NCI-H524 (cell line): ENCODE measurements at places on chromosomes 5 and 9.

GRCh38 chr5:97088774-97089148 lies 53.6 kb downstream of the LIX1 start:
- no peak for DNase-seq

DNA sequence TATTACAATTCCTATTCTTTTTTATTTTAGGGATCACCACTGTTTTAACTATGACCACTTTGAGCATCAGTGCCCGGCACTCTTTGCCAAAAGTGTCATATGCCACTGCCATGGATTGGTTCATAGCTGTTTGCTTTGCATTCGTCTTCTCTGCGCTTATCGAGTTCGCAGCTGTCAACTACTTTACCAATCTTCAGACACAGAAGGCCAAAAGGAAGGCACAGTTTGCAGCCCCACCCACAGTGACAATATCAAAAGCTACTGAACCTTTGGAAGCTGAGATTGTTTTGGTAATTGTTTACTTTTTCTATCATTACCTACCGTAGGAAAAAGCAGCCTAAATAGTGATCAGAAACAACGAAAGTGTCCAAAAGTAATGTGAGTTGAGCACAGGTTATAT lies 6.4 kb downstream of the GABRA6 start:
- no peak for DNase-seq

- DNase-seq, result no peak
These were observed 123.7 kb downstream of the EBF1 start for GRCh38 chr5:158976035-158976434.

DNA sequence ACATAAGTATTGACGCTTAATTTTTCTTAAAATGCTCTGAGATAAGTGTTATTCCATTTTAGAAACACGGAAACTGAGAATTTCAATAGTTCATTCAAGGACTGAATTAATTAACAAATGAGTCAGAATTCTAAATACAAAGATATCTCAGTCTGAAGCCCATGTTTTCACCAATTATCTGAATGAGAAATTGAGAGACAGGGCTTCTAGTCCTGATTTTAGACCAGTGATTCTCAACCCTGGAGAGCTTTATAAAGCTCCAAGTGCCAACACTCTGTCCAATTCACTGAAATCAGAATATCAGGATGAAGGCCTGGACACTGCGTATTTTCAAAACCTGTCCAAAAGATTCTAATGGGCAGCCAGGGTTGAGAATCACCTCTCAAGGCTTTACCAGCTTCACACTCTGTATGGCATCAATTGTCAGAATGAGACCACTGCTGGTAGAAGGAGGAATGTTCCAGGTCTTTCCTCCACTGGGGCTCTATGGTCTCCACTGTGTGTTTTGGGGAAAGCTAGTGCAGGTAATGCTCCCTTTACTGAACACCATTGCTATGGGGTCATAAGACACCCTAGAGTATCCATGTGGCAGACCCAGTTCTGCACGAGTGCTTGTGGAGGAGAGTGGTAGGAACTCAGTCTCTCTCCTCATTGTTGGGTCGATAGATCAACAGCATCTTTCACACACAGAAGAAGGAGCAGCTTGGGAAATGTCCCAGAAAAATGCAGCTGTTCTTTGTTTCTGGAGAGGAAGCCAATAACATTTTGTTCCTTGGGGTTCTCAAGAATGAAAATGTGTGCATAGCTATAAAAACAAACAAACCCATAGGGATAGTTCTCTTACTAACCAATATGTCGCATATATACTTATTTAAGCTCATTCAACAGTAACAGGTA lies 99.7 kb upstream of the OSMR start:
- no peak for DNase-seq

DNA sequence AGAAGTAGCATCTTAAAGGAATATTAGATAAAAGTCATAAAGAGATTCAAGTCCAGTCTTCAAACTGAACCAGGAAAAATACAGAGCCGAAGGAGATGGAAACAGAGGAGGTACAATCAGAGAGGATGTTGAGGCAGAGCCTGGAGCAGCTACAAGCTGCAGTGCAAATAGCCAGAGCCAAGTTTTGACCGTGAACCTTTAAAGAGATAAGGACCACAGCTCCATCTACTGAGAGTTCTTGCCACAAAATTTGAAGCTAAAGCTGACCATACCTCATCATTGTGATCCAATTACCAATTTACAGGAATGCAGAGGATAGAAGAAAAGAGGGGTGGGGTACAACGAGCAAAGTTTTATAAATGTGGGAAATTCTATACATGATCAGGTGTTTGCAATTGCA lies 10.4 kb upstream of the DEPDC1B start:
- DNase-seq, result no peak

DNA sequence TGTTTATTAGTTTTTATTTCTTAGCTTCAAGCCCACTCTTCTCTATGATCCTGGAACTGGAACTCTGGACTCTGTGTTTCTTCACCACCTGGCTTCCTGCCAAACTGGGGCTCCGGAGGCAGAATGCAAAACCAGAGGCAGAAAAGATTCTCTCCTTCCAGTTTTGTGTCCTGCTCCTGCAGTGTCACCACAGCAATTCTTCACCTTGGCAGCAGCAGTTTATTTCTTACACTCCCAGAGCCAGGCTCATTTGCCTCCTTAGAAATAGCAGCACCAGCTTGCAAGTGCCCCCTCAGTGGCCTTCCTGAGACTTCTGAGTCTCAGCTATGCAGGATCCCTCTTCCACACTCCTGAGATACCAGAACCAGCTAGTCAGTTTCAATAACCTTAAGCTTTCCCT lies 26.7 kb upstream of the CAMK4 start:
- no peak for DNase-seq

DNA sequence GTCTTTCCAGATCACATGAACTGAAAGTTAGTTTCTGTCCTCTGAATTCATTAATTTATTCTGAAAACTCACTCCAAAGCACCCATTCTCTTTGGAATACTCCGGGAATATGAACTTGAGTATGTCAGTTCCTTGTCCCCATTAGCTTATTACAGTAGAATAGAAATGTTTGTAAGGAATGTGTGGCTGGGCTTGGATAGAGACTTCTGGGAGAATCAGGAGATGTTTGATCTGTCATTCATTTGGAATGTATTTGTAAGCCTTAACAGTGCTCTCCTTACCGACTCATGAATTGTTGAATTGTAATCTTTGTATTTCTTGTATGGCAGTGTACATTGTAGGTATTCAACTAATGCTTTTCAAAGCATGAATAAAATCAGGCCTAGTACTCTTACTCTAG lies 548.4 kb downstream of the LRRC70 start:
- DNase-seq, result no peak

DNA sequence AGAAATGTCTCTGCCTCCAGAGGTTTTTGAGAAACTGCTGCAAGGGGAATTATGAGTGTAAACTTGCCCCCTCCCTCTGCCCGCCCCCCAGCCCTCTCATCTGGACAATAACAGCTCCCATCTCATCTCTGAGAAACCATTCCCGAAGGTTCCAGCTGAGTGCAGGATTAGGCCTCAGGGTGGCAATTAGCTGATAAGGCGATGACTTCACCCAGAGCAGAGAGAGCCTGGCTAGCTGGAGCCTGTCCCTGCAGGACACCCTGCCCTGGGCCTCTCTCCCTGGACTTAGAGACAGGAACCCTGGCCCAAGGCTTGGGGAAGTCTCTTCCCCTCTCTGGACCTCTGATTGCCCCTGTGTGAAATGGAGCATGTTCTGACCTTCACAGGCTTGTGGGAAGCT lies 45.7 kb upstream of the HAND1 start:
- DNase-seq, result no peak

DNA sequence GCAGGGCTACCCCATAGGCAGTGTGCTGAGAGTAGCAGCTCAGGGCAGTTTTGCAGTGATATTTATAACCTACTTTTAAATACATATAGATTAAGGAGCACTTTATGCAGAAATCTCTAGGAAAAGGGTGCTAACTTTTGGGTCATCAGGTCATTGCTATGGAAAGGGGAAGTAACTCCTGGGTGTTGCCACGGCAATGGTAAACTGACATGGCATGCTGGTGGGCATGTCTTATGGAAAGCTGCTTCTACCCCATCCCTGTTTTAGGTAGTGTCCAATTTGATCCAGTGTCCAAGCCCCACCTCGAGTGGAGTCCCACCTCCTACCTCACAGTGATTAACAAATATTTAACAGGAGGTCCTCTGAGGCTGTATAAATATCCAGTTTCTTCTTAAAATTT lies 56.8 kb upstream of the XPA start:
- DNase-seq, result no peak

GRCh38 chr5:107285772-107286171 lies 385.0 kb downstream of the EFNA5 start:
- no peak for DNase-seq

DNA sequence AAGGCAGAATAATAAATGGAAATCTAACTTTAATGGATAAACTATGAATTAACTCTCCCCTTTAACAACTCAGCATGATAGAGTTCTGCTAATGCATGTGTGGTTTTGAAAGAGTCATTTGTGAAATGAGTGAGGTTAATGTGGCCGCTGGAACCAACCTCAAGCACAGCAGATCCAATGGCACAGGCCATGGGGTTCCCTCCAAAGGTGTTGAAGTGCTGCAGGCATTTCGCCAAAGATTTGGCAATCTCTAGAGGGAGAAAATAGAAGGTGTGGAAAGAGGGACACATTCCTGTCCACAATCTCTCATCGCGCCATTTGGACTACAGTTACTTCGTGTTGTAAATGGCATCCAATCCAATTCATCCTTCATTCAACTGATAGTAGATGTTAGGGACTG lies 35.0 kb downstream of the AGXT2 start:
- DNase-seq, result no peak

DNA sequence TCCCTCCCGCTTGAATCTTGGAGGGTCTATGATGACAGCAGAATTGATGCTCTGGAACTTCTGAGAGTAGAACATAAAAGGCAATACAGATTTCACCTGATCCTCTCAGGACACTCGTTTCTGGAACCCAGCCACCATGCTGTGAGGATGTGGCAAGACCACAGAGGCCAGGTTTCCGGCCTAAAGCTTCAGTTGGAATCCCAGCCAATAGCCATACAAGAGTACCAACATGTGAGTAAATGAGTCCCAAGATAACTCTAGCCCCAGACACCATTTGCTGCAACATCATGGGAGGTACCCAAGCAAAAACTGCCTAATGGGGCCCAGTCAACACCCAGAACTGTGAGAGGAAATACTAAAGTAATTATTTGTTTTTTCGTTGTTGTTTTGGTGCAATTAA lies 65.7 kb upstream of the MARCHF11 start:
- DNase-seq, result no peak

- no peak for DNase-seq
These were observed 50.0 kb upstream of the SUSD3 start for GRCh38 chr9:93008457-93008856.

DNA sequence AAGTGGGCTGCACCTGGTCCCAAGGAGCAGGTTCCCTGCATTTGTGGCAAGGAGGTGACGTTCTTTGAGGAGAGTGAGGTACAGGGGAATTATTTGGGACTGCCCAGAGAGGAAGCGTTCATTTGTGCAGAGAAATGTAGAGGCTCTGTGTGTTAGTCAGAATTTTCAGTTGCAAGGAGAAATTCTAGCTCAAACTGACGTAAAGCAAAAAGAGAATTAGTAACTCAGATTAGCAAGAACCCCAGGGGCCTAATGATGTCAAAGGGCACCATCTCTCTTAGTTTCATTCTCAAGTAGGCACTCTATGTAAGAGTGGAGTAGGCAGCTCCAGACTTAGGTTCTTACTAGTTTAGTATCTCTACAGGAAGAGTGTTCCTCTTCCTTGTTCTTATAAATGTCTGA lies 2.4 kb upstream of the TXN start:
- no peak for DNase-seq

GRCh38 chr5:154524181-154524580 lies 46.2 kb upstream of the HAND1 start:
- DNase-seq, result no peak

DNA sequence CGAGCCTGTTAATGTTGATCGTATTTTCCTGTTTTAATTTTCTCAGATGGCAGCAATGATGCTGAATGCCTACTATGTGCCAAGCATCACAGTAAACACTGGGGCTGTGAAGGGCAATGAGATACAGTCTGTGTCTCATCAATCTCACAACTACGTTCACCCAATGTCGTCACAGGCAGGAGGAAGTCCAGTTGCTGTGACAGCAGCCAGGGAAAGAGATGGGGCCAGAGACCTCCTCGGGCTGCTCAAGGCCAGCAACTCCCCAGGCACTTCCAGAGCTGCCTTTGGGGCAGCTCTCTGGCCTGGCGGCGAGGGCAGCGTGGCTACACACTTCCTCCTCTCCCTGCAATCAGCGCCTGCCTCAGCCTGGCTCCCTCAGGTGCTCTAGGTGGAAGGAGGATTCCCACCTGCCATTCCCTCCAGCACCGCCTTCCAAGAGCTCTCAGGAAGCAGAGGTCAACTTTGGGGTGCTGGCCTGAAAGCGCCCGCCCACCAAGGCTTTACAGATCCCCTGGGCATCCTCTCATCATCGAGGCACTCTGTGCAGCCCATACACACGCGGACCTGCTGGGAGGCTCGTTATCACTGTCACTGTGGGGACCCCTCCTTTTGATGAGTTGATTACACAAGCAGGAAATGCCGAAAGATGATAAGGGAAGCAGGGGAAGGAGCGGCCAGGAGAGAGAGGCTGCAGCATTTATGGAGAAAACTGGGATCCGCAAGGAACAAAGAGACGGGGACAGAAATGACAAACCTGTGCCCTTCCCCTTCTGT lies 159.2 kb downstream of the ZDHHC21 start:
- DNase-seq, result no peak

GRCh38 chr5:134568761-134569695 lies 43.6 kb downstream of the JADE2 start:
- DNase-seq, result no peak

- DNase-seq, result peak; percentile 73
These were observed 221.3 kb upstream of the TAS2R1 start for GRCh38 chr5:9851458-9851857.

DNA sequence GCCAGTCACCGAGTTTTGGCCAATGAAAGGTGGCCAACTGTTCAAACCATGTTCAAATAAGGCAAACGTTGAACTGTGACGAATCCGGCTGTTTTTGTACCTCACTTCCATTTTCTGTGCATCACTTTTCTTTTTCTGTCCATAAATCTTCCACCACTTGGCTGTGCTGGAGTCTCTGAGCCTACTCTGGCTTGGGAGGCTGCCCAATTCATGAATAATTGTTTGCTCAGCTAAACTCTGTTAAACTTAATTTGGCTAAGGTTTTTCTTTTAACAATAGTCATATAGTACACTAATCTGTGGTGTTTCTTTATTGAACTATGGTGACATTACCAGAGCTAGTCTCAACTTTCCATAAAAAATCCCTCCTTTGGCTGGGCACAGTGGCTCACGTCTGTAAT lies 11.3 kb downstream of the NIM1K start:
- DNase-seq, result no peak

GRCh38 chr5:95100551-95100950 lies 184.3 kb downstream of the MCTP1 start:
- no peak for DNase-seq

- DNase-seq, result no peak
These were observed 65.4 kb downstream of the TSPAN17 start for GRCh38 chr5:176712546-176713304.
